GM04504 (cell line): ENCODE measurements at places on chromosomes 3 and 15.

DNA sequence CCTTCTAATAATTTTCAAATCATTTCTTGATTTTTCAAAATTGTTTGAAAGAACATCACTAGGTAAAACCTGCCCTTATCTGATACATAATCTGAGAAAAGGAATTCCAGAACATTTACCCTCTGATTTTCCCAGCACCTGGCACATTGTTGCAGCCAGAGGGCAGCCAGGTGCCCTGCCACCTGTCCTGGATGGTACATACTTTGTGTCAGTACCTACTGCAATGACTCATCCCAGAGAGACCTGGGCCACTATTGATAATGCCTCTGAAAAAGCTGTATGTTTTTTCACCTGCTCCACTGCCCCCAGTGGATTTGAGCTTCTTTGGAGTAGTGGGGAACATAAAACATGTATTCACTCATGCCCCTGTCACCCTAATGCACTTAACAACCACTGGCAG lies 648.9 kb upstream of the GBE1 start:
- no peak for DNase-seq

GRCh38 chr3:50236484-50237132 lies 604 bp downstream of the GNAI2 start:
- no peak for DNase-seq

DNA sequence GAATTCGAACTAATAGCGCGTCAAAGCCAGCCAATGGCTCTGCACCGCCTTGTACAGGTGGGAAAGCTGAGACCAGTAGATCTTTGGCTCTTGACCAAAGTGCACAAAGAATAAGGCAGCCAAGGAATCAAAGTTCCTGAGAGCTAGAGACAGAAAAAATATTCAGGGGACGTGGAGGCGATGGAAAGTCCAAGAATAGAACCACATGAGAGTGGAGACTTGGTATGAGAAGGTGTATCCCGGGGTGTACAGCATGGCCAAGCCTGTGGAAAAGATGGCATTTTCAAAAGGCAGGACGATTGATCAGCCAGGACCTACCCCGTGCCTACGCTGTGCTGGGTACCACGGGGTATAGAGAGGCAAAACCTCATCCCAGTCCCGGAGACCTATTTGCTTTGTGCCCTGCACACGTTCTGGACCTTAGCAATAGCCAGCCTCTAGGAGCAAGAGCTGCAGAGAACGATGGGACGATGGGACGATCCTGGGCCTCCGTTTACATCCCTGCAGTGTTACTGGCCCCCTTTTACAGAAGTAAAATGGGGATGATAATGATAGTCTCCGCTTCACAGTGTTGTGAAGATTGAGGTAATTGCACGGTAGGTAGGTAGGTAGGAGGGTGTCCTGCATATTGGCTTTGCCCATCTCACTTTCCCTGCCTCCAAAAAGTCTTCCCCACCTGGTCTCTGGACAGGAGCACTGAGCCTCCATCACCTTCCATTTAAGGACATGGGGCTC lies 583 bp upstream of the RBSN start:
- DNase-seq = no peak

- DNase-seq = no peak
Measured at GRCh38 chr15:62818691-62819090, 223.9 kb upstream of the TPM1 start.

DNA sequence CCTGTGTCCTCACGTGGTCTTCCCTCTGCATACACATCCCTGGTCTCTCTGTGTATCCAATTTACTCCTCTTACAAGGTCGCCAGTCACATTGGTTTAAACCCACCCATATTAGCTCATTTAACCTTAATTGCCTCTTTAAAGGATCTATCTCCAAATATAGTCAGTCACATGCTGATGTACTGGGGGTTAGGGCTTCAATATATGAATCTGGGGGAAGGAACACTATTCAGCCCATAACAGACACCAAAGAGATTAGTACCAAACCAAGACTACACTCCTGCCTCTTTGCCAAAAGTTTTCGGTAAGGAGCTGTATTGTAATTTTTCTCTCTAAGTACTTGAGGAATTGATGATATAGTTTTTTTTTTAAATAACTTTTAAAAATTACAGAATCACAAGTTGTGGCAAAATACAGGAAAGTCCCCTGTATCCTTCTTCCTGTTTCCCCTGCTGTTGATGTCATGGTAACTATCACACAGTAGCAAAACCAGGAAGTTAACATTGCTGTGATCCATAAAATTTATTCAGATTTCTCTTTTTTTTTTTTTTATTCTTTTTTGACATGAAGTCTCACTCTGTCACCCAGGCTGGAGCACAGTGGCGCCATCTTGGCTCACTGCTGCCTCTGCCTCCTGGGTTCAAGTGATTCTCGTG lies 67.8 kb downstream of the SLCO3A1 start:
- DNase-seq = no peak
